ENCODE measurements at places on chromosomes 1 and 21. TPM values are rescaled to one million over a fixed set of nuclear protein-coding genes. Genes with fewer than 3 reads are reported as not detected.

The AMY1A gene
- total RNA-seq = not detected

The DCAF6 gene
- total RNA-seq = 49.2 TPM

The GCSAML gene
- total RNA-seq = not detected

The OLFM3 gene
- total RNA-seq = not detected

The RYR2 gene
- 0.25 TPM for total RNA-seq

The CFHR2 gene
- not detected for total RNA-seq

The CCDC185 gene
- total RNA-seq = not detected

The PCBP3 gene
- 14.5 TPM for total RNA-seq

The IL10RB gene
- 35.3 TPM for total RNA-seq

The TLCD4 gene
- 0.78 TPM for total RNA-seq

The WNT4 gene
- total RNA-seq = not detected

The TRIM58 gene
- total RNA-seq = not detected

The S100A9 gene
- total RNA-seq = not detected

The TDRD10 gene
- 0.37 TPM for total RNA-seq

The ADGRB2 gene
- 6.9 TPM for total RNA-seq

The VWA1 gene
- 14.0 TPM for total RNA-seq

The SRSF10 gene
- 65.6 TPM for total RNA-seq

The PROX1 gene
- total RNA-seq = 1.00 TPM

The HUNK gene
- not detected for total RNA-seq

The TMEM69 gene
- total RNA-seq = 30.7 TPM

The RNU1-4 gene
- under 0.01 TPM for total RNA-seq

The SCMH1 gene
- total RNA-seq = 14.5 TPM
